CD8-positive, alpha-beta memory T cell (primary cell): ENCODE measurements at places on chromosomes 16 and 17. TPM values are rescaled to one million over a fixed set of nuclear protein-coding genes. Genes with fewer than 3 reads are reported as not detected.

Gene SLC38A8
- total RNA-seq, result not detected

Gene TMEM170A
- 41.8 TPM for total RNA-seq

Gene MOSMO
- 9.2 TPM for total RNA-seq

Gene MYH13
- not detected for total RNA-seq

Gene EVPL
- 0.11 TPM for total RNA-seq

Gene LGALS9B
- total RNA-seq, result not detected

Gene ARL6IP1
- 90.6 TPM for total RNA-seq

DNA sequence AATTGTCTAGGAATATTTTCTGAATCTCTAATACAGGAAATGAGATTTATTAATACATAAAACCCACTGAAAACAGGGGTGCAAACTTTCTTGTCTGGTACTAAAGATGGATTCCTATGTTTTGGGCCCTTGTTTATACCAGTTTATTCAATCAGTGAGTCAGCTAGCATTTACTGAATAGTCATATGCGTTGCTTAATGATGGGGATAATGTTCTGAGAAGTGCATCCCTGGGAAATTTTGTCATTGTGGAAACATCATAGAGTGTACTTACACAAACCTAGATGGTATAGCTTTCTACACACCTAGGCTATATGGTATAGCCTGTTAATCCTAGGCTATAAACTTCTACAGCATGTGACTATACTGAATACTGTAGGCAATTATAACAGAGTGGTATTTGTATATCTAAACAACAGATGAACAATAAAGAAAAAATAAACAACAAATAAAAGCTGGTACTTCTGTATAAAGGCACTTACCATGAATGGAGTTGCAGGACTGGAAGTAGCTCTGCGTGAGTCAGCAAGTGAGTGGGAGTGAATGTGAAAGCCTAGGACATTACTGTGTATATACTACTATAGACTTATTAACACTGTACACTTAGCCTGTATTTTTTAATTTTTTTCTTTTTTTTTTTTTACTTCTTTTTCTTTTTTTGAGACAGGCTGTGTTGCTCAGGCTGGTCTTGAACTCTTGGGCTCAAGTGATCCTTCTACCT, 63.7 kb downstream of the SIAH1 start:
- H3K27me3 ChIP-seq, result no peaks in the 10 kb centered on the region
- H3K36me3 ChIP-seq, result no peaks in the 10 kb centered on the region
- no peak for DNase-seq
- no peak overlapping the region for H3K27ac ChIP-seq
- no peak overlapping the region for H3K4me3 ChIP-seq

- peaks cover 4% of the 10 kb centered on the region for H3K36me3 ChIP-seq
- no peak overlapping the region for H3K27ac ChIP-seq
- H3K4me3 ChIP-seq, result no peak overlapping the region
Measured at GRCh38 chr17:80937462-80938381, 53.9 kb upstream of the CHMP6 start.

DNA sequence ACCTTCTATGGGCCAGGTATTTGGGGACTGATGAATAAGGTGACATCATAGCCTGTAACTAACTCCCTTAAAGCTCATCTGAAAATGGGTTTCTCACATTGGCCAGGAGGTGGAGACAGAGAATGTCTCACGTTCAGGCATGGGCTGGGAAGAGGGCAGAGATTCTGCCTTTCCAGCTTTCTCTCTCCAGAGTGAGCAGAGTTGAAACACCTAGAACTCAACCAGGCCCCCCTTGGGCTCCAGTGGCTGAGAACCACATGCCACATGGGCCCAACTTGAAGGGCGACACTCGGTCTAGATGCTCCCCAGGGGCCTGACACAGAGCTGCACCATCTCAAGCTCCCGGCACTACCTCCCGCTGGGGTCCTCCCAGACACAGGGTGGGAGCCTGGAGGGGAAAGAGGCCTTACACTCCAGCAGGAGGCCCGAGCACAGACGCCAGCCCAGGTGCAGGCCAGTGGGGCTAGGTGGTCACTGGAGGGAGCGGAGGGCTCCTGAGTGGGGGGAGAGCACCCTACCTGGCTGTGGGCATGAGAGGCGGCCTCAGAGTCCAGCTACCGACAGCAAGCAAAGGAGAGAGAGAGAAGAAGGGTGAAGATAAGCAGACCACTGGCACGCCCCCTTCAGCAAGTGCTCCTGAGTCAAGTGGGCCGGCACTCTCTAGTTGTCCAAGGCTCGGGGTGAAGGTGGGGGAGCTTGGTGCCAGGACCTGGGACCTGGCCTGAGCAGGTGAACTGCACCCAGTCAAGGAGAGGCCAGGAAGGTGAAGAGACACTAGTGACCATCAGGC, 55.9 kb downstream of the MYO18A start:
- peaks cover 26% of the 10 kb centered on the region for H3K36me3 ChIP-seq
- H3K4me3 ChIP-seq, result no peak overlapping the region
- H3K27me3 ChIP-seq, result no peaks in the 10 kb centered on the region
- no peak overlapping the region for H3K27ac ChIP-seq
- no peaks in the 10 kb centered on the region for H3K4me1 ChIP-seq

- H3K4me3 ChIP-seq, result no peak overlapping the region
- H3K36me3 ChIP-seq, result no peaks in the 10 kb centered on the region
- peaks cover 4% of the 10 kb centered on the region for H3K27me3 ChIP-seq
- no peak for DNase-seq
- no peak overlapping the region for H3K27ac ChIP-seq
- no peaks in the 10 kb centered on the region for H3K4me1 ChIP-seq
Measured at GRCh38 chr17:13593757-13594156, 8.0 kb downstream of the HS3ST3A1 start.

GRCh38 chr17:27475070-27475673, 18.9 kb downstream of the KSR1 start:
- no peak for DNase-seq
- peak overlapping the region; percentile 35 for H3K27ac ChIP-seq
- H3K4me1 ChIP-seq, result peaks cover 52% of the 10 kb centered on the region
- no peaks in the 10 kb centered on the region for H3K36me3 ChIP-seq

DNA sequence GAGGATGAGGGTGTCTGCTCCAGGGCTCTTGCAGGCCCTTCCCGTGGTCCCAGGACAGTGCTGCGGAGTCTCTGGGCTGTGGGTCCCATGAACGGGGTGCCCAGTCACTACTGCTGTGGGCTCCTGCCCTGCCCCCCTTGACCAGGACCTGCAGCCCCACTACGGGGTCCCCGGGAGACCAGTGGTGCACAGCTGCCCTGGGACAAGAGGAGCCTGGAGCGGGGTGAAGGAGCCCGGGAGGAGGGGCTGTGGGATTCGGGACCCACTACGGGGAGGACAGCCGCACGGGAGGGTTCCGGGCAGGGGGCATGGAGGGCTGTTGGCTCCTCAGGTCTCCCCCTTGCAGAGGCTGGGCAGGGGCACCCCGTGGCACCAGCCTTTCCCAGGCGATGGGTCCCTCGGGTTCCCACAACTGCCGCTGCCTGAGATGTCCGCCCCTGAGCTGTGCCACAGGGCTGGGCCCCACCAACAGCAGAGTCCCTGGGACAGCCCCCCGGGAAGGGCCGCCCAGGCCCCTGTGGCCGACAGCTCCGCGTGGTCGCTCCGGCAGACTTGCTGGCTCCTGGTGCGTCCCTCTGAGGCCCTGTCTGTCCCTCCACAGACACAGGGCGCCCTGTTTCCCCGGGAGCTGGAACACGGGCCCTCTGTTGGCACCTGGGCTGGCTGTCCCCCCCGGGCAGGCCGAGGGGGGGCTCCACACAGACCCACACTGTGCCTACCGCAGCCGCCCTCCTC, 52.1 kb upstream of the GNG13 start:
- DNase-seq, result no peak
- no peak overlapping the region for H3K4me3 ChIP-seq
- H3K36me3 ChIP-seq, result no peaks in the 10 kb centered on the region
- H3K27me3 ChIP-seq, result no peaks in the 10 kb centered on the region
- no peaks in the 10 kb centered on the region for H3K4me1 ChIP-seq
- H3K27ac ChIP-seq, result no peak overlapping the region
